ENCODE measurements at places on chromosomes 2 and 18. TPM values are rescaled to one million over a fixed set of nuclear protein-coding genes. Genes with fewer than 3 reads are reported as not detected.

SGPP2 gene
- 3.2 TPM for polyA plus RNA-seq

SCYGR4 gene
- not detected for polyA plus RNA-seq

LRRC30 gene
- polyA plus RNA-seq: not detected

CNGA3 gene
- polyA plus RNA-seq: not detected

LHCGR gene
- polyA plus RNA-seq: not detected

TXNL4A gene
- 270 TPM for polyA plus RNA-seq

ZEB2 gene
- polyA plus RNA-seq: 9.3 TPM

CDK15 gene
- not detected for polyA plus RNA-seq

CNRIP1 gene
- polyA plus RNA-seq: 58.7 TPM

POTEI gene
- 0.67 TPM for polyA plus RNA-seq

ZNF521 gene
- 4.3 TPM for polyA plus RNA-seq

INHBB gene
- polyA plus RNA-seq: 8.0 TPM

CRYGC gene
- not detected for polyA plus RNA-seq

MCFD2 gene
- 145 TPM for polyA plus RNA-seq

RTKN gene
- polyA plus RNA-seq: not detected

TSPYL6 gene
- not detected for polyA plus RNA-seq

PCARE gene
- 0.22 TPM for polyA plus RNA-seq

TUBA4B gene
- polyA plus RNA-seq: not detected
